ENCODE measurements at places on chromosomes 1 and 21. TPM values are rescaled to one million over a fixed set of nuclear protein-coding genes. Genes with fewer than 3 reads are reported as not detected.

Gene KIF26B
- 0.89 TPM for total RNA-seq

Gene FCRLB
- total RNA-seq = 0.40 TPM

DNA sequence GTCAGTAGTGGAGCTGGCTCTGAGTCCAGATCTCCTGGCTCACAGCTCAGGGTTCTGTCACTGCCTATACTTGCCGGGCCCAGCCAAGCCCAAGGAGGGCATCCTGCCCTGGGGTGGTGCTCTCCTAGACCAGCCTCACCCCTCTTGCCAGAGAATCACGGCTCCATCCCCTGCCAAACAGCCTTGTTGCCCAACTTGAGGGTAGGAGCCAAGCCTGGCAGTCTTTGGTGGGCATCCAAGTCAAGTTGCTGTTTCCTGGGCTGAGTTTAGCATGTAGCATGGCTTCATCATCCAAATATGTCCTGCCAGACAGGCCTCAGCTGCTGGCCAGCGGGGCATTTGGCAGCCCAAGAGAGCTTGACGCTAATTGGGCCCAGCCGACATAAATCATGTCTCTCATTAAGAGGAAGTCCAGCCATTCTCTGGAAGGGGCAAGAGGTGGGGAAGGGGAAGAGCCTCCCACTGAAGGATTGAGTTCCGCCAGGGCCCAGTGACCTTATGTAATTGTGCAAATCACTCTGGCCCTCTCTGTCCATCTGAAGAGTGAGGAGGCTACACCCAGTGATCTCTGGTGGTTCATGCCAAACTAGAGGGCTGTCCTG lies 22.6 kb upstream of the TRABD2B start:
- DNase-seq = peak; percentile 62

DNA sequence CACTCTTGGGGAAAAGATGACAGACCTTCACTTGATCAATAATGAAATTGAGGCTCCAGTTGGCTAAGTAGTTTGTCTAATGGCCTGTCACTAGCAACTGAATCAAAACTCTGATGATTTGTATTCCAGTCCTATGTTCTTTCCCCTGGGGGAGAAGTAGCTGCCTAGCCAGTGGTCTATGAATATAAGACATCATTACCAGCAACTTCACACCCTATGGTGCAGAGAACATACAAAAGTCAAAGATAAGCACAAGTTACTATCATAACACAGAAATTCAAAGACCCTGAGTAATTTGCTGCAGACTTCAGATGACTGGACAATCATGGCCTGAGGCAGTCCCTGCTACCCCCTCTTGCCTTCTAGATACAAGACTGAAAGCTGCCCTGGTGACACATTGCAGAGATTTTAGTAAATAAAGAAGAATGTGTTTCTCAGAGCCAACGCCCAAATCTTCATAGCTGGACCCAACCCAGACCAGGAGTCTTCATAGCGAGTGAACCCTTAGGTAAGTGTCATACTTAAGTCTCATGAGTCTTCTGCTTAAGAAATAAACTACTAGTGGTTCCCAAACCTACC lies 993 bp downstream of the PDZK1 start:
- no peak for DNase-seq

GRCh38 chr1:201028461-201028889 lies 5.0 kb upstream of the KIF21B start:
- no peak for DNase-seq

Gene FAM72B
- total RNA-seq = 1.5 TPM

DNA sequence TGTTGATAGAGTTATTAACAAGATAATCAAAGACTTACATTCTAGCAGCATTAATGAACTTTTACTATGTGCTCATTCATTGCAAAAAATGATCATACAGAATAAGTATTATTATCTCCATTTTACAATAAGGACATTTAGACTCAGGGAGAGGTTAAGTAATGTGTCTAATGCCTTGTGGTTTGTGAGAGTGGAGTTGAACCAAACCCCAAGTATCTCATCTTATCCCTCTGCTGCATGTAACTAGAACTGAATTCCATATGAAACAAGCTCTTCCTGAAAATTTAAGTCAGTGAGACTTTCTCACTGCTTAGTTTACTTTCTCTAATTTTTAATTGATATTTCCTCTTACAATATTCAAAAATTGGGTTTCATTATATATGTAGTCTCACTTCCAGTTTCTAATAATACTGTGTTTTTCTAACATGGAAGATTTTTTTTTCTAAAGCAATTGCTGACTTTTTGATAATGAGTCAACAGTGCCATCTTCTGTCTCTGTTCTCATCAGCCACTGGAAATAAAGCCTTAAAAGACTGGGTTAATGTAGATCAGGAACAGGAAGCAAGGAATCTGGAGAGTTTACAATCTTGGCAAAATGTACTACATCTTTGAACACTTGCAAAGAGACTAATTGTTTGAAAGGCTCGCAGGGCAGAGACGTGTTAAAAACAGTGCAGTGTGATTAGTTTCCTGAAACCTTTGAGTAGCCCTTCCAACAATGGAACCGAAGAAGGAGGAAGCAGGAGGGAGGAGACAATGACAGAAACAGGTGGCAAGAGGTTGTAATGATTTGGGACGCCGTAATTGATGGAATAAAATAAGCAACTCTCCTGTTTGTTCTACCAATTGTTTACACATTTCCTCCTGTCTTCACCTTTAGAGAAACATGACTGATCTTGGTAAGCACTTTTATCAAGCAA lies 567.6 kb downstream of the MRPL39 start:
- peak; percentile 78 for DNase-seq

- DNase-seq = no peak
Observed at GRCh38 chr21:14245711-14246110, 29.8 kb downstream of the RBM11 start.

- DNase-seq = no peak
Observed at GRCh38 chr1:6037338-6037762, 8.3 kb upstream of the KCNAB2 start.

GRCh38 chr21:24903994-24904635 lies 703.2 kb downstream of the MRPL39 start:
- no peak for DNase-seq

- DNase-seq = no peak
Observed at GRCh38 chr1:216034506-216034905, 388.7 kb downstream of the USH2A start.

Gene MORN1
- total RNA-seq = 8.0 TPM

DNA sequence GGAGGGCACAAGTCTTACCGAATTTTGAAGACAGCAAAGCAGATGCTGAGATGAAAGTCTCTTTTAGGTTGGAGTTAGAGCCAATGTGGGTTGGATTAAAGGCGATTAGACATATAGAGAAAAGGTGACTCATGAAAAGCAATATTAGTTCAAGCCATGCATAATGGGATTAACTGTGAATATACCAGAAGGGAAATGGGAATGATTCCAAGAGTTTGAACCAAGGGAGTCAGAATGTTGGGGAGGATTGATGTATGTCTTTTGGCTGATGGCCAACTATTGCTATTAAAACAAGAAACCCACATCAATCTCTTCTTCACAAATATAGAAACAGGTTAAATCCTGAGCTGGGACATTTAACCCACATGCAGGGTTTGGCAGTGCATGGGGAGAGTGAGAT lies 1.2 kb downstream of the HMGCS2 start:
- no peak for DNase-seq

DNA sequence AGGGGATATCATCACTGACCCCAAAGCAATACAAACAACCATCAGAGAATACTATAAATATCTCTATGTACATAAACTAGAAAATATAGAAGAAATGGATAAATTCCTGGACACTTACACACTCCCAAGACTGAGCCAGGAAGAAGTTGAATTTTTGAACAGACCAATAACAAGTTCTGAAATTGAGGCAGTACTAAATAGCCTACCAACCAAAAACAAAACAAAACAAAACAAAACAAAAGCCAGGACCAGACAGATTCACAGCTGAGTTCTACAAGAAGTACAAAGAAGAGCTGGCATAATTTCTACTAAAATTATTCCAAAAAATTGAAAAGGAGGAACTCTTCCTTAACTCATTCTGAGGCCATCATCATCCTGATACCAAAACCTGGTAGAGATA lies 18.5 kb downstream of the CD84 start:
- no peak for DNase-seq

- DNase-seq = no peak
Observed at GRCh38 chr1:94753171-94753972, 66.8 kb upstream of the SLC44A3 start.

- peak; percentile 58 for DNase-seq
Observed at GRCh38 chr1:44924835-44925464, 61.4 kb downstream of the EIF2B3 start.

GRCh38 chr1:87348341-87349019 lies 19.8 kb downstream of the LMO4 start:
- DNase-seq = no peak

Gene TAF13
- 17.7 TPM for total RNA-seq

Gene FBLIM1
- 17.3 TPM for total RNA-seq

GRCh38 chr1:17265162-17265561 lies 16.3 kb downstream of the PADI3 start:
- DNase-seq = no peak

Gene S100A9
- total RNA-seq = 17.8 TPM

DNA sequence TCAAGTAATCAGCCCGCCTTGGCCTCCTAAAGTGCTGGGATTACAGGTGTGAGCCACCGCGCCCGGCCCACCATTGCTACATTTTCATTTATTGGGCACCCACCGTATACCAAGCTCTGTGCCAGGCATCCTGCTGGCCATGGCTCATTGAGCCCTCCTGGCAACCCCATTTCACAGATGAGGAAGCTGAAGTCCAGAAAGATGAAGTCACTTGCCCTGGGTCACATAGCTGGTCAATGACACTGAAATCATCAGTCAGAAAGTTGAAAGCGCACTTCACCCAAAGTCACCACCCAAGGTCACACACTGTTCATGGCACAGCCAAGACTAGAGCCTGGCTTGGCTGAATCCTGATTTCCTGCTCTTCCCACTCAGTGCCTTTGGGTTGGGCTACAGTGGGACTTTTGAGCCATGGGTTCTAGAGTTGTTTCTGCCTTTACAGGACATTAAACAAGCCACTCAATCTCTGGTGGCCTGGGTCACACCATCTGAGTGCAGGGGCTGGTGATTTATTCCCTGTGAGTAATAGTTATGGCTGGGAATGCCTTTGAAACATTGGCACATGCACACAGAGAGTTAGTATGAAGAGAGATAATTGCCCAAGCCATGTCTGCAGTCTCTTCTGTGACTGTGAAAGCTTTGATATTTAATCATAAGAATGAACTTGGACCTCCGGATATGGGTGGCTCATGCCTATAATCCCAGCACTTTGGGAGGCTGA lies 16.0 kb upstream of the ARHGEF10L start:
- no peak for DNase-seq

DNA sequence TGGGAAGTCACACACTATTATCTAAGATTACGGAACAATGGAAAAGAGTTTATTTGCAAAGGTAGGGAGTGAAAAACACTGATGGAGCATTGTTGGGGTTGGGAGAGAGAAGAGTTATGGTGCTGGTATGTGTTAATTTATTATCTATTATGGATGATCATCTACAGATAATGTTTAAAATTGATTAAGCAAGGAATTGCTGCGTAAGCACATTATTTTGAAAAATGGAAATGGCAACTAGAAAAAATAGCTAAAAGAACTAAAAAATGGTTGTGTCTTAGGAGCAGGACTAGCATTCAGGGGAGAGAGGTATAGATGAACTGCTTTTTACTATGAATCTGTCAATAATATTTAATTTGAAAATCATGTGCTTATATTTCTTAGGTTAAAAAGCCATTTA lies 16.0 kb upstream of the ACOT11 start:
- no peak for DNase-seq

DNA sequence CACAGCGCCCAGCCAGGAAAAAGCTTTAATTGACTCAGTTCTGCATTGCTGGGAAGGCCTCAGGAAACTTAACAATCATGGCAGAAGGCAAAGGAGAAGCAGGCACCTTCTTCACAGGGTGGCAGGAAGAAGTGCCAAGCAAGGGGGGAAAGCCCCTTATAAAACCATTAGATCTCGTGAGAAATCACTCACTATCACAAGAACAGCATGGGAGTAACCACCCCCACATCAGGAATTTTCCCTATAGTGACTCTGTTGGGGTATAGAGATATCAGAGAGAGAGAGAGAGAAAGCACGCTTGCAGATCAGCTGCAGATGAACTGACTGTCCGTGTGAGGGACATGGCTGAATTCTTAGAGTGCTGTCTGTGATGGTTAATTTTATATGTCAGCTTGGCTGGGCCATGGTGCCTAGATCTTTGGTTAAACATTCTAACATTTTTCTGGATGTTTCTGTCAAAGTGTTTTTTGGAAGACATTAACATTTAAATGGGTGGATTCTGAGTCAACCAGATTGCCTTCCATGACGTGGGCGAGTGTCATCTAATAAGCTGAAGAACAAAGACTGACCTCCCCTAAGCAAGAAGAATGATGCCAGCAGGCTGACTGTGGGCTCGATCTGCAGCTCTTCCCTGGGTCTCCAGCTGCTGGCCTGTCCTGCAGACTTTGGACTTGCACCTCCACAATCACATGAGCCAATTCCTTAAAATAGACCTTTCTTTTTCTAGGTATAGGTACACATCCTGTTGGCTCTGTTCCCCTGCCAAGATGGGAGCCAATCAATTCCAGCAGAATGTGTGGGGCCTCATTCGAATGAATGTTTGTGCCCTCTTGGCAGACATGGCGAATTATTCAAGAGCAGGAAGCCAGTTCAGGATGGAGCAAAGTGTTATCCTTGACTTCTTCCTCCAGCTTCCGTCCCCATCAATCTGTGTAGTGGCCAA lies 21.4 kb upstream of the CPT2 start:
- DNase-seq = no peak

GRCh38 chr1:226692051-226692792 lies 46.9 kb downstream of the ITPKB start:
- peak; percentile 91 for DNase-seq

GRCh38 chr1:239025997-239026694 lies 360.2 kb upstream of the CHRM3 start:
- no peak for DNase-seq

- peak; percentile 58 for DNase-seq
Observed at GRCh38 chr1:67052741-67053534, 1.0 kb downstream of the SLC35D1 start.

Gene FAM72D
- 0.71 TPM for total RNA-seq

DNA sequence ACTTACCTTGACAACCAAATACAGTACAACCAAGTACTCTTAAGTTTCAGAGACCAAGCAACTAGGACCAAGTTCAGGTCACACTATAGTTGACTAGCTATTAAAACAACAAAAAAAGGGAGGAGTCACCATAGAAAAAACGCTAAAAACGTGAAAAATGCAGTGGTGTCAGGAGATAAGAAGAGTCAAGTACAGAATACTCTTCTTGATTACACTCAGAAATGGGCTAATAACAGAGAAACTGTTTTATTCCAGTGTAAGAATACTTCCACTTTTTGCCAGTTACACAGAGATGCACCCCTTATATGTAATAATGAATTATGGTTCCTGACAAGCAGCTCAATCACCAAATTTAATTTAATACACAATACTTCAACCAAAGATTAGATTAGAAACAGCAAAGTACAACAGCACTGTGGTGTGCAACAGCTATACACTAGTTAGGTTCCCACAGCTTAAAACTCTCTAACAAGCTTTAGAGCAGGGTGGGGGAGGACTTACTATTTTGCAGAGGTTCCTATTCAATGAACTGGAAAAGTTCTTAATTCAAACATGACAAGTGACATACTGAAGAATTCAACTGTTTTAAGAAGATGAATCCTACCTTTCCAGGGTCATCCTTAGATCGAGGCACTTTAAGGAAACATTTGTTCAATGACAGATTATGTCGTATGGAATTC lies 70.4 kb downstream of the FOXJ3 start:
- DNase-seq = no peak

Gene CDA
- 0.13 TPM for total RNA-seq

Gene CFHR4
- total RNA-seq = not detected

- DNase-seq = no peak
Observed at GRCh38 chr21:45385549-45386050, 19.4 kb upstream of the COL18A1 start.

Gene ADARB1
- 17.3 TPM for total RNA-seq
